Muscle of leg (tissue), 16 donors: ENCODE measurements at places on chromosomes 2 and 18. TPM values are rescaled to one million over a fixed set of nuclear protein-coding genes. Genes with fewer than 3 reads are reported as not detected.

Gene RGPD3
- 0.13 TPM for polyA plus RNA-seq

Gene GPR45
- not detected for polyA plus RNA-seq

Gene NT5DC4
- polyA plus RNA-seq, result not detected

Gene FAM237A
- not detected for polyA plus RNA-seq

Gene SGPP2
- polyA plus RNA-seq, result 2.9 TPM

Gene SP9
- 0.08 TPM for polyA plus RNA-seq

GRCh38 chr2:85998071-85998991, 107.4 kb downstream of the POLR1A start:
- DNase-seq, result peak; percentile 75

- no peak for DNase-seq
Measured at GRCh38 chr2:126863336-126864015, 35.2 kb upstream of the TEX51 start.

- DNase-seq, result no peak
Measured at GRCh38 chr2:112606547-112606946, 22.1 kb downstream of the CHCHD5 start.

DNA sequence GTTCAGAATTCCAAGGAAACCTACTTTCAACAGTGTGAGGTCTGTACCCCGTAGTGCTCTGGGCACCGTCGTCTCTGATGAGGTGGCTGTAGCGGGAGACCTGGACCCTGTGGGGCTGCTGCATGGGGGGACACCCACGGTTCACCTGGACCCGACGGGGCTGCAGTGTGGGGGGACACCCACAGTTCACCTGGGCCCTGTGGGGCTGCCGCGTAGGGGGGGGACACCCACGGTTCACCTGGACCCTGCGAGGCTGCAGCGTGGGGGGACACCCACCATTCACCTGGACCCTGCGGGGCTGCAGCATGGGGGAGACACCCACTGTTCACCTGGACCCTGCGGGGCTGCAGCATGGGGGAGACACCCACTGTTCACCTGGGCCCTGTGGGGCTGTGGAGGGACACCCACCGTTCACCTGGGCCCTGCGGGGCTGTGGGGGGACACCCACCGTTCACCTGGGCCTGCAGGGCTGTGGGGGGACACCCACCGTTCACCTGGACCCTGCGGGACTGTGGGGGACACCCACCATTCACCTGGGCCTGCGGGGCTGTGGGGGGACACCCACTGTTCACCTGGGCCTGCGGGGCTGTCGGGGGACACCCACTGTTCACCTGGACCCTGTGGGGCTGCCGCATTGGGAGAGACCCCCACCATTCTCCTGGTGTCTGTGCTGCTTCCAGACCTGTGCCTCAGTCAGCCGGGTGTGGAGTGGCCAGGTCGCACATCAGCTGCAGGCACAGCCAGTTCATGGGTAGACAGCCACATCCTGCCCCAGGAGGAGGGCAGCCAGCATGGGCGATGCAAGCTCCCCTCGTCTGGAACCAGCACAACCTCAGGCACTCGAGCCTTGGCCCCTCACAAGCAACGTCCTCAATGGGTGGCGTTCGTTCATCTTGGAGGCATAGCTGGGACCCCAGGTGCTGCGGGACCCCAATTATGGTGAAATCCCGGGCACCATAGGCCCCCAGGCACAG, 114.5 kb downstream of the TMEM18 start:
- DNase-seq, result no peak

DNA sequence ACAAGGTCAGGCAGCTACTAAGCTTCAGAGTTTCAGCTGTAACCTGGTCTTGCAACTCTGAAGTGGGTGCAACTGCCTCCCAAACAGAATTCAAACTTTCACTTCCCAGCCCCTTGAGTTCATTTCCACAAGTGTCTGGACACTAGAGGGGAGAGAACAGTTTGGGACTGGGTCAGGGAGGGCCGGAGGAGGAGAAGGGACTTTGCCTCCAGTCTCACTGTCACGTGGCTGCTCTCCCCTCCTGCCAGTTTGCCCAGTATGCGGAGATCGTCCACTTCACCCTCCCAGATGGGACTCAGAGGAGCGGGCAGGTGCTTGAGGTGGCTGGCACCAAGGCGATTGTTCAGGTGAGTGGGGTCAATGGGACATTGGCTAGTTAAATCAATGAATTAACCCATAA, 20.6 kb upstream of the ANKRD53 start:
- no peak for DNase-seq

- DNase-seq, result peak; percentile 69
Measured at GRCh38 chr2:191366199-191366598, 121.0 kb downstream of the MYO1B start.

DNA sequence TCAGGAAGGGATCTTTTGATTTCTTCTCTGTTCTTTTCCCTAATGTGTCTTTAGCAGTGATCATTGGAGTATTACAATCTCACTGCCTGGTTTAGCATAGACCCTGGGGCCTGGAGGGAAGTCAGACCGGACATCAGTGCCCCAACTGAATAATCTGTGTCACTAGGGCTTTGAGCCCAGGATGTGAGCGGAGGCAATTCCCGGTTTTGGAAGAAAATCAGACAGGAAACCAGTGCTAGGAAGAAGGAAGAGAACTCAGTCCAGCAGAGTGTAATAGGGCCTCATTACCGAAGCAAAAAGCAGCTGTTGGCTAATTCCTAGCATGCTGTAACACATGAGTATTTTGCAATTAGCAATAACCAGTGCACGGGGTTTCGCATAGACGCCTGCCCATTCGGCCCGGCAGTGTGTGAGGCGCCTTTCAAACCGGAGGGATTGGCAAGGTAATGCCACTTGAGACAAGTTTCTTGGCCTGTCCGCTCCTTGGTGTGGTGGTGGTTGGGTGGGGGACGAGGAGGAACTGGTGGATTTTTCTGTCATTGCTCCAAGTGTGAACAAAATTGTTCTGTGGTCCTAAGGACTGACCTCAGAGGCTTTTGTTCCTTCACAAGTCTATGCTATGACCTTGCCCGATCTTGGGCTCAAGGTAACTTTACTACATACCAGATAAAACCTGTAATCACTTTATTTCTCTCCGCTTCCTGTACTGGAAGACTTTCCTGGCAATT, 2.8 kb downstream of the FOSL2 start:
- peak; percentile 84 for DNase-seq

GRCh38 chr2:44470151-44470550, 108.4 kb downstream of the CAMKMT start:
- DNase-seq, result no peak
